Activated T-cell treated with anti-CD3 and anti-CD28 coated beads, Interleukin-2, amount 50 U/mL, for 72 hours (primary cell): ENCODE measurements at places on chromosomes 2 and 18. TPM values are rescaled to one million over a fixed set of nuclear protein-coding genes. Genes with fewer than 3 reads are reported as not detected.

The DPP10 gene
- total RNA-seq, result not detected

GRCh38 chr2:68936889-68937288, 15.8 kb downstream of the GKN2 start:
- H3K27ac ChIP-seq, result no peak overlapping the region
- no peak for DNase-seq
- peaks cover 5% of the 10 kb centered on the region for H3K36me3 ChIP-seq

The MYL12B gene
- total RNA-seq, result 276 TPM

GRCh38 chr18:50359806-50360205, 15.0 kb upstream of the SKA1 start:
- no peak overlapping the region for H3K4me3 ChIP-seq
- peaks cover 8% of the 10 kb centered on the region for H3K4me1 ChIP-seq
- H3K27me3 ChIP-seq, result peaks cover 12% of the 10 kb centered on the region
- no peak overlapping the region for H3K27ac ChIP-seq
- no peak for DNase-seq

The VSNL1 gene
- not detected for total RNA-seq

DNA sequence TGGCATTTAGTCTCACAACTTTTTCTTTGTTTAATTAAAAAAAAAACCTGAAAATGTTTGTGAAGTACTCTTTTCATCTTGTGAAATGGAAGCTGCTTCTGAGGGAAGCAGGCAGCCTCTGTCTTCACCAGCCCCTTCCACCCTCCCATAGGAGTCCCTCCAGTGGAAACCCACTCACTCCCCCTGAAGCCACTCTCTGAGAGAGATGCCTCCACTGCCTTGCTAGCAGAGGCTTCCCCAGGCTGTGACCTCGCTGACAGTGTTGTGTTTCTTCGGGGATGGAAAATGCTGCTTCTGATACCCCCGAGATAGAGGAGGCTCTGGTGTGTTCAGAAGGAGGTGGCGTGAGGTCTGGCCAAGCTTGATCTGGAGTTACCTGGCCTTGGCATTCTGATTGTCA, 59.9 kb downstream of the SH3RF3 start:
- H3K36me3 ChIP-seq, result no peaks in the 10 kb centered on the region
- no peak overlapping the region for H3K4me3 ChIP-seq
- H3K4me1 ChIP-seq, result no peaks in the 10 kb centered on the region
- H3K27ac ChIP-seq, result no peak overlapping the region
- no peaks in the 10 kb centered on the region for H3K27me3 ChIP-seq

- no peak overlapping the region for H3K27ac ChIP-seq
- H3K27me3 ChIP-seq, result no peaks in the 10 kb centered on the region
- DNase-seq, result no peak
- H3K4me3 ChIP-seq, result no peak overlapping the region
- no peaks in the 10 kb centered on the region for H3K4me1 ChIP-seq
These were observed 188.6 kb upstream of the CDH19 start for GRCh38 chr18:66792466-66792865.

DNA sequence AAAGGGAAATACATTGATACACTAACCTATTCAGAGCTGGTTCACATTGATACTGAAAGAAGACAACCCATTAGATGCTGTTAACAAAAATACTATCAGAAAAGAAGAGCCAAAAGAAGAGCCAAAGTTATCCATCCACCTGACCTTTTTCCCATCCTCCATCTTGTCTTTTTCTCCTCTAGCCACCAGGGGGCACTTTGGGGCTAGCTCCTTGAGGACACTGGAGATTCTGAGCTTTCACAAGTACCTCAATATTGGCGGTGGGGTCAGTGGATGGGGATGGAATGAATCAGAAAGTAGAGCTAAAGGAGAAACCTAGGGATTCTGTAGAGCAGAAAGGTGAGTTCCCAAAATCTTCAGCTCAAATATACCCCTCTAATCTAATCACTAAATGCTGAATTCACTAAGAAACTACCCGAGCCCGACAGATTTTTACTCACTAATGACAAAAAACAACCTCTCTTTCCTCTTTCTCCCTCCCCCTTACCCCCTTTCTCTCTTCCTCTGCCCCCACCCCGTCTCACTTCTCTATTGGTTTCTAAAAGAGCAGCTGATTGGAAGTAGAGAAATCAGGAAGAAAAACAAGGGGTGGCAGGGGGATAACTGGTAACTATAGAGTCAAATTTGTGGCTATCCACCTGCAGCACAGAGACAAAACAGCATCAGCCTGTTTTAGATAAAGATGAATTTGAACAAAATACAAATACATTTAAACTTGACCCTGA, 203.3 kb downstream of the TCF4 start:
- peak; percentile 28 for DNase-seq
- H3K4me3 ChIP-seq, result no peak overlapping the region
- no peaks in the 10 kb centered on the region for H3K4me1 ChIP-seq
- H3K27me3 ChIP-seq, result no peaks in the 10 kb centered on the region

DNA sequence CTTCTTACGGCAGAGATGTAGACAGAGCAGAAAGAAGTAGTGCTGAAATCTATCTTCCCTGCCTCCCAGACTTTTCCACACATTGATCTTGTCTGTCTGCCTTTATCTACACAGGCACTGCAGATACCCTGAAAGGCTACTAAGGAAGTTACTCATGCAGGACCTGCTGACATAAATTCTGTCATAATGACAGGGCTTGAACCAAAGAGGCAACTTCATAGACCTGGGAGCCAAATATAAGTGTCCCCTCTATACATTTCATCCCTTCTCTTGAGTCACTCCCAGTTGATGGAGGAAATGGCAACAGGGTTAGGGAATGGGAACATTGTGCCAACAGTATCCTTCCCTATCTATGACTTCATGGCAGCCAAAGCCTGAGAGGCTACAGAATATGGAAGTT, 157.5 kb downstream of the TNS1 start:
- H3K36me3 ChIP-seq, result no peaks in the 10 kb centered on the region
- DNase-seq, result no peak
- H3K4me1 ChIP-seq, result no peaks in the 10 kb centered on the region
- H3K4me3 ChIP-seq, result no peak overlapping the region
- no peak overlapping the region for H3K27ac ChIP-seq
- H3K27me3 ChIP-seq, result no peaks in the 10 kb centered on the region

DNA sequence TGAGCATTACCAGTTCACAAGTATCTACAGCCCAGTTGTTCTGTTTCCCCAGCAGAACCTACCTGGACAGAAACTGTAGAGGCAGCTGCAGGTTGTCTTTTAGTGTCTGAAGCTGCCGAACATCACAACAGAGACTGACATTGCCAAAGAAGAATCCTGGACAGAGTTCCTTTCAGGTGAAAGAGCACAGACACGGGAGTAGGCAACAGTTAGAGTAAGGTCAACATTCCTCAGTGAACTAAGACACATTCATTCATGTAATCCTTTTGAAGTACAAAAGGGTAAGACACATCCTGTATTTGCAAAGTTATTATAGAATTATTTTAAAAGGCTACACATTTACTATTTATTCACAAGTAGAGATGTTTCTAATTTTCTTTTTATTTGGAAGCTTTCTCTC, 14.3 kb downstream of the NPC1 start:
- H3K27me3 ChIP-seq, result no peaks in the 10 kb centered on the region
- H3K27ac ChIP-seq, result peak overlapping the region; percentile 82
- H3K36me3 ChIP-seq, result peaks cover 13% of the 10 kb centered on the region
- H3K4me1 ChIP-seq, result peaks cover 31% of the 10 kb centered on the region
- no peak overlapping the region for H3K4me3 ChIP-seq

The RAB27B gene
- total RNA-seq, result 0.14 TPM

GRCh38 chr2:228802181-228803071, 468.7 kb downstream of the PID1 start:
- H3K4me1 ChIP-seq, result no peaks in the 10 kb centered on the region
- H3K27ac ChIP-seq, result no peak overlapping the region
- H3K36me3 ChIP-seq, result no peaks in the 10 kb centered on the region
- no peak overlapping the region for H3K4me3 ChIP-seq

DNA sequence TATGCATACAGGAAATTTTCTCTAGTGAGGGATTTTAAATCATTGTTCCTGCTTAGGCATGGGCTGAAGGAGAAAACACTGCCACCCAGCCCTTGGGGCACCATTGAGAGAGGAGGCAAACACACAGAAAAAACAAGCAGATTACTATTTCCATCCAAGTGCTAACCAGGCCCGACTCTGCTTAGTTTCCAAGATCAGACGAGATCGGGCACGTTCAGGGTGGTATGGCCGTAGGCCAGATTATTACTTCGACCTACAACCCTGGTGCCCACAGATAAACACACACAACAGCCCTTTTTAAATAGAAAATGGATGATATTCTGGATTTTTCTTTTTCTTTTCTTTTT, 45.4 kb upstream of the RHOB start:
- no peak overlapping the region for H3K4me3 ChIP-seq
- DNase-seq, result no peak
- H3K4me1 ChIP-seq, result peaks cover 5% of the 10 kb centered on the region
- H3K27ac ChIP-seq, result no peak overlapping the region
- no peaks in the 10 kb centered on the region for H3K36me3 ChIP-seq

GRCh38 chr2:174210862-174211261, 37.5 kb downstream of the OLA1 start:
- no peak overlapping the region for H3K27ac ChIP-seq
- no peak overlapping the region for H3K4me3 ChIP-seq

The APOB gene
- total RNA-seq, result not detected

DNA sequence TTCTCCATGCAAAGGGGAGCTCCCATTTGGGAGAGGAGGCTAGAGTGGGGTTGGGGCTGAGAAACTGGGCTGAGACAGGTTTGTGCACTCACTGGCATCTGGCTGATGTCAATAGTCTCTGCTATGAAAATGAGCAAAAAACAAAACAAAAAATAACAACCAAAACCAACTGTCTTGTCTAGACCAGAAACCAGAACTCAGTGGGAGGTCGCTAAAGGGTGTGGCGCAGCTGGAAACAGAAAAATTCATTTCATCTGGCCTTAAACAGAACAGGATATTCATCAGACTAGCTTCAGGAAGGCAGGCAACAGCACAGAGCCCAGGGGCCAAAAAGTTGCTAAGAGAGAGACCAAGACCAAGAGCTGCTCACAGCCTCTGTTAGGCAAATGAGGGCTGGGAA, 126.1 kb downstream of the THNSL2 start:
- no peaks in the 10 kb centered on the region for H3K4me1 ChIP-seq
- H3K4me3 ChIP-seq, result no peak overlapping the region
- DNase-seq, result no peak
- H3K36me3 ChIP-seq, result no peaks in the 10 kb centered on the region

GRCh38 chr2:105383432-105384166, 15.3 kb downstream of the FHL2 start:
- no peak overlapping the region for H3K27ac ChIP-seq
- no peak overlapping the region for H3K4me3 ChIP-seq
- H3K4me1 ChIP-seq, result no peaks in the 10 kb centered on the region
- H3K36me3 ChIP-seq, result no peaks in the 10 kb centered on the region
- H3K27me3 ChIP-seq, result no peaks in the 10 kb centered on the region

The RGPD3 gene
- total RNA-seq, result 0.24 TPM

The SATB2 gene
- 0.65 TPM for total RNA-seq

The SNED1 gene
- 4.1 TPM for total RNA-seq

DNA sequence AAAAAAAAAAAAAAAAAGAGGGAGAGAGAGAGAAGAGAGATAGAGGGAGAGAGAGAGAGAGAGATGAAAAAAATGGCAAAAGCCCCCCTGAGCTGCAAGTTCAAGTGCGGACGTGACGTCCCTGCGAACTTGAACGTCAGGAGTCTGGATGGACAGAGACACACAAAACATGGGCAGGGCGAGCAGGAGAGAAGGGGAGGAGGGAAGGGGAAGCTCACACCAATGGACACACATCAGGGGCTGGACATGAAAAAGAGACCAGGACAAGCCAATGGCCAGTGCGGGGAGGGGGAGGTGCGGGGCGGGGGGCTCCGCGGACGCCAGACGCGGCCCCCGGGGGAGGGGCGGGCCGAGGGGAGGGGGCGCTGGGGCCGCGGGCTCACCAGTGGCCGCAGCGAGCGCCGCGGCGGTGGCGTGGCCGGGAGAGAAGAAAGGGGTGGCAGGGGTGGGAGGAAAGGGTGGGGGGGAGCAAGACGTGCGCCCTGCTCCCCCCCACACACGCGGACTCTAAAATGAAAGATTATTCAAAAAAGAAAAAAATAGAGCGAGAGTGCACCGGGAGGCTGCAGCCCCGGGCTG, at the start of gene BCL11A:
Gene BCL11A (minus strand): TSS at position 160 of the 579 bp plus-strand sequence. CDS start 384 bp downstream, outside the sequence.
- DNase-seq, result no peak
- H3K4me1 ChIP-seq, result peaks cover 53% of the 10 kb centered on the region
- H3K36me3 ChIP-seq, result peaks cover 2% of the 10 kb centered on the region
- H3K27me3 ChIP-seq, result peaks cover 62% of the 10 kb centered on the region
- H3K27ac ChIP-seq, result no peak within 1 kb of the TSS
- peak within 1 kb of the TSS; percentile 91 for H3K4me3 ChIP-seq

The GAL3ST2 gene
- total RNA-seq, result 0.82 TPM

The UCN gene
- total RNA-seq, result 7.6 TPM

The FAM228B gene
- 18.7 TPM for total RNA-seq

The PLB1 gene
- 1.9 TPM for total RNA-seq

DNA sequence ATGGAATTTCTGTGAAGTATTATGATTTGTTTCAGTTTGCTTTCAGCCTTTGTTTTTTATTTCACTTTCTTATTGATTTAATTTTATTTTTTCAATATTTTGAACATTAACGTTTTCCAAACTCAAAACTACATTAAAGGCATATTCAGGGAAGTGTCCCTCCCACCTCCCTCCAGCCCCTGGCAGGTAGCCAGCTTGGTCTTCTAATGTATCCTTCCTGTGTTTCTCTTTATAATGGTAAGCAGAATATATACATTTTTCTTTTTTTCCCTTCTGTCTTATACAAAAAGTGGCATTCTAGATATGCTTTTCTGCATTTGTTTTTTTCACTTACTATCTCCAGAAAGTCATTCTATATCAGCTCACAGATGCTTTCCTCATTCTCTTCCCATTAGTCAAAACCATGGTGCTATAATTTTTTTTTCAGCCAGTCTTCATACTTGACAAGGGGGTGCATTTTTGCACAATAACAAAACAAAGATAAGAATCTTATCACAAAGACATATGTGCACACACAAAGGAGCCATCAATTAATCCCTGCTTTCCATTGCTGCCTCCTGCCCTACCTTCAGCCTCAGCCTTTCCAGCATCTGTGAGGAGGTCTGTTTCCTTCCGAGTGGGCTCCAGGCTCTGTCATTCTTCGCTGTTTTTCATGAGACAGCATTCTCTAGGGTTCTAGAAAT, 33.7 kb upstream of the TMEM177 start:
- peaks cover 10% of the 10 kb centered on the region for H3K27me3 ChIP-seq
- no peak for DNase-seq
- no peak overlapping the region for H3K27ac ChIP-seq
- H3K4me1 ChIP-seq, result no peaks in the 10 kb centered on the region
- H3K4me3 ChIP-seq, result no peak overlapping the region

The GAREM1 gene
- 0.39 TPM for total RNA-seq

GRCh38 chr2:143481237-143481623, 352.0 kb downstream of the ARHGAP15 start:
- no peak overlapping the region for H3K4me3 ChIP-seq
- no peaks in the 10 kb centered on the region for H3K27me3 ChIP-seq
- H3K27ac ChIP-seq, result peak overlapping the region; percentile 26
- no peaks in the 10 kb centered on the region for H3K36me3 ChIP-seq
- DNase-seq, result no peak

GRCh38 chr18:42024131-42024530, 69.1 kb downstream of the PIK3C3 start:
- H3K4me1 ChIP-seq, result peaks cover 41% of the 10 kb centered on the region
- no peak overlapping the region for H3K27ac ChIP-seq
- no peaks in the 10 kb centered on the region for H3K36me3 ChIP-seq
- DNase-seq, result no peak
- no peaks in the 10 kb centered on the region for H3K27me3 ChIP-seq

The LCT gene
- total RNA-seq, result 0.29 TPM

The IL36A gene
- 0.84 TPM for total RNA-seq
